Neural crest cell (in vitro differentiated cells): ENCODE measurements at places on chromosomes 2 and 18. TPM values are rescaled to one million over a fixed set of nuclear protein-coding genes. Genes with fewer than 3 reads are reported as not detected.

GRCh38 chr2:65369574-65369973 lies 62.8 kb downstream of the SPRED2 start:
- no peak for DNase-seq

- DNase-seq: peak; percentile 63
Measured at GRCh38 chr18:35756506-35757117, 175.1 kb downstream of the GALNT1 start.

DNA sequence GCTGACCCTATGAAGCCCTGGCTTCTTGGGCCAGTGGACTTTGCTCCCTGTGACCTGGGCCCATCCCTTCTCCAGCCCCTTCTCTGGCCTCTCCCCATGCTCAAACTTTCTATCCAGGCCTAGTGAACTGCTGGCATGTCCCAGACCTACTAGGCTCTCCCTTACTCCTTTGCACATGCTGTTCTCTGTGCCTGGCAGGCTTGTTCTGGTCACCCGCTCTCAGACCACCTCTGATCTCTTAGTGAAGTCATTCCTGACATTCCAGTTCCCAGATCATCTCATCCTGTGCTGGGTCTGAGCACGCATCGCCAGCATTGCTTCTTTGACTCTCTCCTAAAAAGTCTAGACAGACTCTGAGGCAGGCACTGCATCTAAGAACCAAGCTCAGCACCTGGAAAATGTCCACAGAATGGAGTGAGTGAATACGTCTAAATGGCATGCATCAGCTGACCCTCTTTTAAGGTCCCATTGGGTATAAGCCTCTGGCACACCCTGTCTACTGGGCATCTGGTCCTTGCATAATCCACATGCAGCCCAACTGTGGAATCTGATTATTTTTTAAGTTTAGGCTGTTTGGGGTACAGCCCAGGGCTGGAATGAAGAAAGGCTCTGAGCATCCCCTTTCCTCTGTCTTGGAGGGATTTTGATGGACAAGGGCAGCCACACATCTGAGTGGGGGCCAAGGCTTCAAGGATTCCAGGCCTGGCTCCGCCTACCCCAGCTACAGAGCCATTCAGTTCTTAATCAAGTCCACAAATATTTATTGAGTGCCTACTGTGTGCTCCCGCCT lies 130.6 kb upstream of the HAAO start:
- DNase-seq: no peak

Gene PIK3C3
- 38.0 and 41.5 TPM in 2 replicates for total RNA-seq

Gene NAT8
- total RNA-seq: not detected in 2 replicates

Gene TMEM200C
- 24.2 and 26.1 TPM in 2 replicates for total RNA-seq

Gene CGREF1
- 1.3 and 2.1 TPM in 2 replicates for total RNA-seq

DNA sequence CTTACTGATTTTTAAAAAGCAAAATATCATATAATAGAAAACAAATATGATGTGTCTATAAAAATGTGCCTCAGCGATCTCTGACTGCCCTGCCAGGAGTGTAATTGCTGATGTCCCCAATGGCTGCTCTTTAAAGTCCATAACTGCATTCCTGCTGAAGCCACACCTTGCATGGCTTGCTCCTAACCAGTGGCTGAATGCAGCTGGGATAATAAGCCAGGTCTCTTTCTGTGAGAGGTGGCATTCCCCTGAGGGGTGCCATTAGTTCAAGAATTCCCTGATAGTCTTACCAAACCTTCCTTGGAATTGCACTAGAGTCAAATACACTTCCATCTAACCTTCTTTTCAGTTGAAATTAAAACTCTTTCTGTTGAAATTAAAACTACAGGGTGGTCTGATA lies 125.8 kb upstream of the ZNF804A start:
- DNase-seq: no peak
